ENCODE measurements at places on chromosomes 1 and 21.

DNA sequence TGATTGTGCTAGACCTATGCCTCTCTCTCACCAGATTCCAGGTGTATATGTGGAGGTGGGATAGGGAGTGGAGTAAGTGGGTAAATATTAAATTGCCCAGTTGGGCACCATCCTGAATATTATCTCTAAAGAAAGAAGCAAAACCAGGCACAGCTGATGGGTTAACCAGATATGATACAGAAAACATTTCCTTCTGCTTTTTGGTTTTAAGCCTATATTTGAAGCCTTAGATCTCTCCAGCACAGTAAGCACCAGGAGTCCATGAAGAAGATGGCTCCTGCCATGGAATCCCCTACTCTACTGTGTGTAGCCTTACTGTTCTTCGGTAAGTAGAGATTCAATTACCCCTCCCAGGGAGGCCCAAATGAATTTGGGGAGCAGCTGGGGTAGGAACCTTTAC lies at the start of gene FCER1A:
Gene FCER1A (plus strand): TSS at position 242 of the 400 bp plus-strand sequence. CDS start 29 bp downstream, at position 271.
- no peak for DNase-seq

- no peak for DNase-seq
These were observed 471.7 kb upstream of the VAMP3 start for GRCh38 chr1:7299329-7299799.

- DNase-seq, result no peak
These were observed 21.3 kb upstream of the A3GALT2 start for GRCh38 chr1:33342041-33342723.

DNA sequence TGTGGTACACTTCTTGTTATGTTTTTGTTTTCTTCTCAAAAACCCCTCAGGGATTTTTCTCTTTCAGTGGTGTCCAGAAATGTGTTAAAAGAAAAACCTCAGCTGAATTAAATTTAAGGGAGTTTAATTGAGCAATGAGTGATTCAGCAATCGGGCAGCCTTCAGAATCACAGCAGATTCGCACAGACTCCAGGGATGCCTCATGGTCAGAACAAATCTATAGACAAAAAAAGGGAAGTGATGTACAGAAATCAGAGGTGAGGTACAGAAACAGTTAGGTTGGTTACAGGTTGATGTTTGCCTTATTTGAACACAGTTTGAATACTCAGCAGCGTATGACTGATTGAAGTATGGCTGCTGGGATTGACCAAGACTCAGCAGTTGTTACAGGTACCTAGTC lies 86.2 kb downstream of the TLR5 start:
- no peak for DNase-seq

DNA sequence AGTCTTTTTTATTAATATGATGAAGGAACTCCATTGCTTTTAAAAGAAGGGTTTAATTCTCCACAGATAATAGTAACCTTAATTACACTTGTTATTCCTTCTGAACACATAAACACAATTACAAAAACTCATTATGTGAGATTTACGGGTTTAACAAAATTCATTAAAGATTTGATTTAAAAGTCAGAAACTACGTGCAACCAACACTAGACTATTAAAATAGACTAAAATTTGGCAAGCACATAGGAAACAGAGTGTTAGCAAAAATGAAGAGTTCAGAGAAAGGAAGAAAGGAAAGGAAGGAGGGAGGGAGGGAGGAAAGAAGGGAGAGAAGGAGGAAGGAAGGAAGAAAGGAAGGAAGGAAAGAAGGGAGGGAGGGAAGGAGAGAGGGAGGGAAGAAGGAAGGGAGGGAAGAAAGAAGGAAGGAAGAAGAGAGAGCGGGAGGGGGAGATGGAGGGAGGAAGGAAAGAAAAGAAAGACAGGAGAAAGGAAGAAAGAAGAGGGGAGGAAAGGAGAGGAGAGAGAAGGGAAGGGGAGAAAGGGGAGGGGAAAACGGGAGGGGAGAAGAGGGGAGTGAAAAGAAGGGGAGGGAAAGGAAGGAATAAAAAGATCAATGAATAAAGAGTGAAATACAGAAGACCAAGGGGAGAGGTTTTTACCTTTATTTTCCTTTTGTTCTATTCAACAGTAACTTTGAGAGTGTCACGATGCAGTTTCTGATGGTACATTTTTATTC lies 123.4 kb upstream of the LYPLAL1 start:
- no peak for DNase-seq

DNA sequence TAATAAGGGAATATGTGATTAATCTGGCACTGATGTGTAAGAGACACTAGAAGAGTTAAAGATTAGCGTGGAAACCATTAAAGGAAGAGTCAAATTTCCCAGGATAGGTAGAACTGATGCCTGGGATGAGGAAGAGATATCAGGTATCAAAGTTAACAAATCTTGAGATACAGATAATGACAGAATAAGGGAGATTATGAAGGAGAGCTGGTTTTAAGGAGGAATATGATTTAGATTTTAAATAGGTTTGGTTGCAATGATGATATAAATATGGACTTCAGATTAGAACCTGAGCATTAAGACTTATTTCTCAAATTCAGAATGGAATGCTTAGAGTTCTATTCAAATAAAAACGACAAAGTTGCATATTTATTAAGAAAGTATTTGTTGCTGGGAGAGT lies 26.2 kb downstream of the MAGI3 start:
- DNase-seq, result no peak

DNA sequence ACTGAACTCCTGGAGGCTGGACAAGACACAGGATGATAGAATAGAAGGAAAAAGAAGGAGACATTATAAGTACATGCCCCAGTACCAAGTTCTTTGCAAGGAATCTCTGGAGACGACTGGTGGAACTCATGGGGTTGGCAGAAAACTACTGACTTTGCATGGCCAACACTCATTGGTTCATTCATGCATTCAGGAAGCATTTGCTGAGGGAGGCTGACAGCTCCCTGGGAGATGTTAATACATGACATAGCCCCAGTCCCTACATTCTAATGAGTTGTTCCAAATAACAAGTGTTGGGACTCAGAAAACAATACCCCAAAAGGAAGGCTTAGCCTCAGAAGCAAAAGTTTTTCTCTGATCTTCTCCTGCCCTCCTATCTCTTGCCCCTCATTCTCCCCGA lies 172.8 kb upstream of the IRF2BP2 start:
- no peak for DNase-seq

DNA sequence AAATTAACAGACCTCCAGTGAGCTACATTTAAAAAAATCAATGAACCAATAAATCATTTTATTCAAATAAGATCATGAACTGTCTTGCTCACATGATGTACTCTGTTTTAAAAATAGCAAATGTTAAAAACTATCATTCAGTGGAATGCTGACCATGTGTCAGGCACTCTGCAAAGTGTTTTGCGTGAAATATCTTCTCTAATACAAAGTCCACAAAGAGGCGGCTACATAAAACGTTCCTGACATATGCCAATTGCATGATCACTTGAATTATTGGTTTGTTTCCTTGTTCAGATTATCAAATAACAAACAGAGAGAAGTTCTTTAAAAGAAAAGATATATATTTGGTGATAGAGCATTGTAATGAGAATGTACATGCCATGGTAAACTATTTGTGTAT lies 10.7 kb downstream of the FMO2 start:
- no peak for DNase-seq

DNA sequence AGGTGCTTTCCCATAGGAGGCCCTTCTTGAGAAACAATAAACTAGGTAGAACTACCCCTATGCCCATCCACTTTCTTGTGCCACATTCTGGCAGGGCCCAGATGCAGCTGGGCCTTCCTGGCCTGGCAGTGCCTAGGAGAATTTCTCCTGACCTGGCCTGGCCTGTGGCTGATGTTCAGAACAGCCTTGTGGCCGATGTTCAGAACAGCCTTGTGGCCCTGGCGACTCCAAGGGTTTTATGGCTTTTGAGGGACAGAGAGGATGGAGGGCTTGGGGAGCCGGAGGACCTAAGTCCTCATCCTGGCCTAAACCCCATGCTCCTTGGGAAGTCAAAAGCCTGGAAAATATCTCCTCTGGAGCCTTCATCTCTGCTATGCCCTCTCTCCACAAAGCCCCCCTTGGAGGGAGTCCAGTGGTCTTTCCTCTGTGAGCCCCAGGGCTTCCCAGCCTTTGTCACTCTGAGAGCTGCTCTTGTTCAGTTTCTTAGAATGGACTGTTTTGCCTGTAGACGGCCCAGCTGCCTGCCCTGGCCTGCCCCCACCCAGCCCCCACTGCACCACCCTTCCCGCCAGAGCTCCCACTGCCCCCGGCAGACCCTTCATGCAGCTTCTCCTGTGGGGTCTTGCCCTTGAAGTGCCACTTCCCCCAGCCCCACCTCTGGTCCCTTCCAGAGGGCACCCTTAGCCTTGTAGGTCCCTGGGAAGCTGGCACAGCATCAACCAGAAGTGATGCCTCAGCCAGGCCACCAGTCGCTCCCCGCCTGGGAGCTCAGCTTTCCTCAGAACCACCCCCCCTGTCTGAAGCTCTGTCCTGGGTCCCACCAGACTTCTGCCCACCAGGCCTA lies 7.0 kb downstream of the GPR37L1 start:
- DNase-seq, result no peak

DNA sequence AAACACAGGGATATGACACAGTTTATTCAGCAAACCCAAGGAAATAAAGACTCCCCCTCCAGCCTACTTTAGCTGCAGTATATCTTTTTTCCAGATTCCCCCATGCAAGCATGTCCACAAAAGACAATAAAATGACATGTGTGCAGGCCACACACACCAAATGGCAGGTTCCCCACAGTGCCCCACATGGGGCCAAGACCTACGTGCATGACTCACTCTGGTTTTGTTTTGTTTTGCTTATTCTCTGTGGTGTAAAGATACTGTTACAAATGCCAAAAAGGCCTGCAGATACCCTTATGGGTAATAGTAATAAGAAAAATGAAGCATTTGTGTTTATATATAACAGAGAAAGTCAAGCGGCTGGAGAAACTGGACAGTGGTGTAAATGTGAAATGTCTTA lies 71.6 kb downstream of the RD3 start:
- DNase-seq, result no peak

GRCh38 chr1:22048351-22049192 lies 3.9 kb upstream of the CDC42 start:
- DNase-seq, result no peak

- no peak for DNase-seq
These were observed 4.2 kb downstream of the NECTIN4 start for GRCh38 chr1:161085165-161085564.

DNA sequence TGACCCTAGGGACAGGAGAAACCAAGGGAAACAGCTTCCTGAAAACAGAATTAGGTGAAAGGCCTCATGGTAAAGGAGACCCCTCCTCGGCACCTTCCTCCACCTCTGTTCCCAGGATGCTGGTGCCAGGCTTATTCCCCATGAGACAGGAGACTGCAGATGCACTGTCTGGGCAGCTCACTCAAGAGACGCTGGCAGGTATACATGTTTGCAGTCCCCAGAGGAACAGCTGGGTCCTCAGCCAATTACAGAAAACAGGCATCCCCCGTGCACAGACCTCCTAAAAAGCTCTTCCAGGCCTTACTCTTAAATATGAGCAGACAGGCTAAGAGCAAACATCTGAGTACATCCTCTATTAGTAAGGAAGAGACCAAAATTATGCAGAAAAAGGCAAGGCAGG lies 6.5 kb downstream of the CCSAP start:
- no peak for DNase-seq

GRCh38 chr1:47013293-47013692 lies 10.2 kb upstream of the CYP4X1 start:
- DNase-seq, result no peak

GRCh38 chr1:78114034-78114956 lies 68.5 kb downstream of the GIPC2 start:
- DNase-seq, result peak; percentile 6

DNA sequence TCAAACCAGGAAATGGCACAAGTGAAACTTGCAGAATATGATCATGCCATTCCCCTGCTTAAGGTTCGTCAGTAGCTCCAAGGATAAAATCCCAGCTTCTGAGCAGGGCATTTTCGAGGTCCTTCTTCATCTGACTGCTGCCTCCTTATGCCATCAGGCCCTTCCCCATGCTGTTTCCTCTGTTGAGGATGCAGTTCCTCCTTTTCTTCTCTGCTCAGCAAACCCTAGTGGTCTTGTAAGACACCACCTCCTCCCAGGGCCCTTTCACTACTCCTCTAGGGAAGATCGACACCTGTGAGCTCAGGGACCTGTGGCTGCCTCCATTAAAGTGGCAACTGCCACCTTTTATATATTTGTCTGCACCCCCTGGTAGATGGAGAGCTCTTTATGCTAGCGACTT lies 62.1 kb upstream of the JUN start:
- no peak for DNase-seq

DNA sequence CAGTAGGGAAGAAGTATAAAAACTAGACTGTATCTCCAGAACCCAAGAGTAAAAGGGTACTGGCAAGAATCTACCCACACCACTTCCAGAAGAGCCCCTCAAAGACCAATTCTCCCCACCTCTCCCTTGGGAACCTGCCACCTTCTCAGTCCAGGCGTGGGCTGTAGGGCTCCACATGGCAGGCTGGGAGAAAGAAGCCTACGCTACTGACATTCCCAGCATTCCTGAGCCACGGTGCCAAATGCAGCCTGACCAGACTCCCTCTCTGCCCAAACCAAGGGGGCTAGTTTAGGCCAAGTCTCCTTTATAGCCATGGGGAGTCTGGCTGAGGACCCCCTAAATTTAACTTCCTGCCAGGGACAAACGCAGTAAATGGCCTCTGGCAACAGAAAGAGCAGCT lies 2.0 kb downstream of the UBE2Q1 start:
- DNase-seq, result no peak

GRCh38 chr1:47580451-47580995 lies 142.7 kb downstream of the FOXD2 start:
- DNase-seq, result no peak

DNA sequence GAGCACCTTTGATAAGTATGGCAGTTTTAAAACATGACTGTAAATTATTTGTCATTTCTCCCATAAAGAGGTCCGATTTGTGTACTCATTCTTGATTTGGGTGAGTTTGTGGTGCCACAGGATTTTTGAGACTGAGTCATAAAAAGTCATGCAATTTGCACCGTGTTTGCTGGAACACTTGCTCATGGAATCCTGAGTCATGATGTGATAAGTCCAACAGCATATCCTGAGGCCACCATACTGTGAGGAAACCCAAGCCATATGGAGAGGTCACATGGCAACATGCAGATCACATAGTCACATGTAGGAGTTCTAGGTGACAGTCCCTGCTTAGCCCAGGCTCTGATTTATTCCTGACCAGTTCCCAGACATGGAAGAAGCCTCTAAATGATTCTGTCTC lies 40.8 kb upstream of the PRRX1 start:
- DNase-seq, result no peak

DNA sequence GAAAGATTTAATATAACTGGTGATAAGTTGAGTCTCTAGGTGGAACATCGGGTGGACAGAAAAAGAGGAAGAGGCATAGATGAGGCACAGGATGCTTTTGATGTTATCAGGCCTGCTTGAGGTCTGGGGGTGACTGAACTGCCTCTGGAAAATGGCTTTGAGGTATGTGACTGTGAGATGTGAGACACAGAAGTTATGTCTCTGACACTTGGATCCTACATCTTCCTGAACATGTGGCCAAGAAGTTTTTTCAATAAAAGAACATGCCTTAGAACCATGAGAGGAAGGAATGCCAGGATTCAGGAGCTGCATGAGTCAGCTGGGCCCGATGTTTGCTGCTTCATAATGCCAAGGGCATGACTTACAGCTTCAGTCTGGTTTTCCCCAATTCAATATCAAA lies 11.5 kb upstream of the AIM2 start:
- no peak for DNase-seq
